Nephron progenitor cell (in vitro differentiated cells): ENCODE measurements at places on chromosomes 2 and 18.

DNA sequence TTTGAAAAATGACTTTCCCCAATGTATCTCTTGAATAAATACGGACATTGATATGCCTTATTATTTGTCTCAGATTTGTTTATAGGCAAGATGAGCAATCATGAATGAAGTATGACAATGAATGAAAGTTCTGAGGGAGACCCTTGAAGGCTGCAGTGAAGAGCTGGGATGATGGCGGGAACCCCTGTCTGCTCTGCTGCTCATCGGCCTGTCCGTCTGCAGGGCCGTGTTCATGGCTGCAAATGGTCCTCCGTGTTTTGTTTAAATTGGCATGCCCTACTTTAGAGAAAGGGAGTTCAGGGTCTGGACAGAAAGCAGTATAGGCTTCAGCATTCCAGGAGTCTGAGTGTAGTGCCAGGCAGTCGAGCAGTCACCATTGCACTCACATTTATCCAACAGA is 1.2 kb upstream of the HS1BP3 start:
- no peak for DNase-seq

GRCh38 chr18:26540043-26540628 is 8.2 kb downstream of the KCTD1 start:
- peak; percentile 36 for DNase-seq

GRCh38 chr2:112881217-112881985 is 29.6 kb upstream of the IL37 start:
- DNase-seq = no peak

GRCh38 chr2:54468673-54469072 is 12.5 kb downstream of the SPTBN1 start:
- no peak for DNase-seq

- DNase-seq = no peak
These were observed 3.3 kb upstream of the SULT6B1 start for GRCh38 chr2:37191747-37192146.

GRCh38 chr2:79511320-79511951 is 1.4 kb upstream of the CTNNA2 start:
- peak; percentile 88 for DNase-seq

DNA sequence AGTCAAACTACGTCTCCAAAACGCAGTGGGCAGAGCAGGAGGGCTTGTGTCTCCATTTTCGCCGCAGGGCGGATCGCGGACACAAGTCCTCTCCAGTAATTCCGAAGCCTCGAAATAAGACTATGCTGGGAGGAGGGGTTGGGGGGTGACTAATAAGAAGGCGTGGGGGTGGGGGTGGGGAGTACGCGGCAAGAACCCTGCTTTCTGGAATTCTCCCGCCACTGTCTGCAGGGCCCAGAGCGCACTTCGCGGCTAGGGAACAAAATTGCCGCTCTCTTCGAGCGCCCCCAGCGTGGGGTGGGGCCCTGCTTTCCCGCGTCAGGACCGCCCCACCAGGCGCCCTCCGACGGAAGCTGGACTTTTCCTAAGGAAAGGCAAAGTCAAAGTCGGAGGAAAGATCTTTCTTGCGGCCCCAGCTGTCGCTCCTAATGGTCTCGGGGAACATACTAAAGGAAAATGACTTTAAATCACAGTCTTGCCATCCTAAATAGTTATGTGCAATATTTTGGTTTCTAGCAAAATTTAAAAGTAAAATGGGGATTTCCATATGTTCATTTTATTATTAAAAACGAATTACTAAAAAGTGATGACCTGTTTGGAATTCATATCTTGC is 11.9 kb downstream of the NR4A2 start:
- DNase-seq = no peak

- no peak for DNase-seq
These were observed 342.9 kb downstream of the SPAG16 start for GRCh38 chr2:213627054-213627710.

- DNase-seq = no peak
These were observed 8.9 kb upstream of the GALNT1 start for GRCh38 chr18:35572644-35573043.
